GOT3 (cell line): ENCODE measurements at places on chromosomes 12 and 14.

- DNase-seq, result no peak
Observed at GRCh38 chr12:84605983-84606382, 306.6 kb downstream of the SLC6A15 start.

GRCh38 chr14:93017301-93017797, 94.4 kb downstream of the CHGA start:
- DNase-seq, result no peak

DNA sequence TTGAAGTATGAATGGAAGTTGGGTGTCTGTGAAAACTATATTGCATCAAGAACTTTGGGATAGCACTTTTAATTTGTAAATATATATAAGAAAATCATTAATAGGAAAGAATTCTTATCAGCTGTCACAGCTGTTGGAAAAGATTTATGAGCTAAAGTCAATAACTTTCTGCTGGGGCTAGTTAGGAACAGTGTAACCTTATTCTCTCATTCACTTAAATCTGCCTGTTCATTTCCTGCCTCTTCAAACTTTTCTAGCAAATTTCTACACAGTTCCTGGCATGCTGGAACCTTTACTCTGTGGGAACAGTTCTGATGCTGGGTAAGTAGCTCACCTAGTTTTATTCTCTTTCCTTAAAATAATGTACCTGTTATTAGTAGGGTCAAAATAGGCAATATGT, 109.9 kb downstream of the SCN8A start:
- no peak for DNase-seq

DNA sequence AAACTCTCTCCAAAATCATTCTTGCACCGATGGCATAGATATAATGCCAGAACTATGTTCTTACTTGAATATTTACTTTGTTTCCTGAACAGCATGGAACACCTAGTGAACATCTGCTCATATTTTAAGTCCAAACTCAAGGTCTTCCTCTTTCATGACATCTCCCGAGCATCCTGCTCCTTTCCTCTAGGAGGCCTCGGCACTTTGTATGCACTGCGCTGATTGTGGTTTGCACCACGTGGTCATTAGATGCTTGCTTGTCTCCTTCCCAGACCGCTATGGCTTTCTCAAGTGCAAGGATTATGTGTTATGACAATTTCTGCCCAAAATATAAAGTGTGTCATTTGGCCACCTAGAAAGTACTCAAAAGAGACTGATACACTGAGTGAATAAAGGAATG, 912.0 kb downstream of the GALC start:
- no peak for DNase-seq

DNA sequence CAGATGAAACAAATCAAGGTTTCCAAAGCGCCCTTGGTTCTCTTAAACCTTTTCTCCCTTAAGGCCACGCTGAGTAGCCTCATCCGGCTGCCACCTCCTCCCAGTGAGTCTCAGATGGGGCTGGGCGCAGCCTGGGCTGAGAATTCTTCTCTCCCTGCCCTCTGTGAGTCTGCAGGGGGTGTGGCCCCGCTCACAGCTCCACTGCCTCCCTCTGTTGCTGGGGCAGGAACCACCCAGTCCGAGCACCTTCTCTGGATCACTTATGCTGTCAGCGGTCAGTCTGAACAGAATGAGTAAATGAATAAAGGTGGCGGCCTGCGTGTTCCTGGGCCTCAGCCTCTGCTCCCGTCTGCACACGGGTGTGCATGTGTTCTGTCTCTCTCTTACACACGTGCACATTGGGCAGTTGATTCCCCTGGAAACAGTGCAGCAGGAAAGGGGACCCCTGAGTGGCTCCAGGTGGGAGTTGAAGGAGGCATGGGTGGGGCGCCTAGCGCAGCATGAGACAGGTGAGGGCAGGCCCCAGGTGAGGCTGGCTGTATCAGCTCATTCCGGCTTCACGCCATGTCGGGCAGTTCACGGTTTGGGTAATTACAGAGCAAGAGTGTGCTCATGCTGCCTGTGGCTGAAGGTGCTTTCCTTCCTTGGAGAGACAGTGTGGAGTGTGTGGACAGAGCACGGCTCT, 4.3 kb downstream of the PAPLN start:
- DNase-seq, result no peak

DNA sequence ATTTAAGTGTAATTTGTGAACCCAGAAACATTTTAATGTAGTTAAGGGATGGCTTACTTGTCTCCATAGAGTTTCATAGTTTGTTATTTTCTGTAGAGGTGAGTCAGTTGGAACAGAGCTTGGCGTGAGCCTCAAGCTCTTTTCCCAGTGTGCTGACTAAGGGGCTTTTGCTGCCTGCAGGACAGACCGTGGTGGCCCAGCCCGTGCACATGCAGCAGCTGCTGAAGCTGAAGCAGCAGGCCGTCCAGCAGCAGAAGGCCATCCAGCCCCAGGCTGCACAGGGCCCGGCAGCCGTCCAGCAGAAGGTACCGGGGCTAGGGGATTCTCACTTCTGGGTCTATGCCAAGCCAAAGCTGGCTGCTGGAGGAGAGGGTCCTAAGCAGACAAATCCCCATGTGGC, 76.9 kb downstream of the DDX51 start:
- no peak for DNase-seq

DNA sequence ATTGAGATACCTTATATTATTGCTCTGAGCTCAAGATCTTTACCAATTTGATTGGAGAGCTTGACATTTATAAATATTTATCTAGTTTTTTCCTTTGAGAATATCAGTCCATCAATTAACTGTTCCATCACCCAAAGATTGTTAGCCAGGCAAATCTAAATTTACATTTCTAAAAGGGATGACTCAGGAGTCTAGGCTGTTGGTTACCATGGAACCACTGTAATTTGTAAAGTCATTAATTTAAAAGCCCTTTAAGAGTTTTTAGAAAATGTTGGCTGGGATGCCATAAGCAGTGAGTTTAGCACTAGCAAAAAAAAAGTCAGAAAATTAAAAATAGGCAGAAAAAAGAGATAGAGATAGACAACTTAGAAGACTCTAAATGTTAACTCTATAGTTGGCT, 19.5 kb upstream of the SERPINA1 start:
- DNase-seq, result no peak

DNA sequence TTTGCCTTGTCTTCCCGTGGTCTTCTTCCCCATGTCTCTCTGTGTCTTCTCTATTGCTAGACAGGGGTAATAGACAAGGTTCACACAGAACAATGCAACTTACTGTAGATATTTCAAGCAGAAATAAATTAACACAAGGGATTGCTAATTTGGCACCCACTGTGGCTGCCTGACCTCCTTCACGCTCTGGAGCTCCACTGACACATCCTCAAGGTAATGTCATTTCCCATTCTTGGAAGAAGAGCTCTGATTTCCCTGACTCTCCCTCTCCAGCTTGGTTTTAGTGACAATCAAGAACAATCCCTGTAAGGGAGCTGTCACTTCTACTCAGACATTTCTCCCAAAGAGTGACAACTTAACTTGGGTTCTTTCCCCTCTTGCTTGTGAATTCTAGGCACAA, 105.4 kb upstream of the NAP1L1 start:
- DNase-seq, result no peak

GRCh38 chr12:57717846-57718640, 20.5 kb downstream of the AGAP2 start:
- DNase-seq, result no peak

DNA sequence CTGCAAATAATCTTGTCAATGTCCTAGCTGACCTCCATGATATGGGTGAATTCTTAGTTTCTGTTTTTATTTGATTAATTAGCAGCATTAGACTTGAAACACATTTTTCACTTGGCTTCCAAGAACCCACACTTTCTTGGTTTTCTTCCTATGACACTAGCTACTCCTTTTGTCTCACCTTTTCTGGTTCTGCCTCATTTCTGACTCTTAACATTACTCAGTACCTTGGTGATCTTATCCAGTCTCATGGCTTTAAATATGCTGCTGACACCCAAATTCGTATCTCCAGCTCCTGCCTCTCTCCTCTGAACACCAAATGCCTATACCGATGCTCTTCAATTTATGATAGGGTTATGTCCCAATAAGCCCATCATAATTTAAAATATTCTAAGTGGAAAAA, 32.0 kb upstream of the SSTR1 start:
- no peak for DNase-seq
